ENCODE measurements at places on chromosomes 12 and 14. TPM values are rescaled to one million over a fixed set of nuclear protein-coding genes. Genes with fewer than 3 reads are reported as not detected.

Gene HOXC12
- total RNA-seq, result not detected

GRCh38 chr14:51738754-51739153, 87.0 kb downstream of the FRMD6 start:
- DNase-seq, result no peak

GRCh38 chr12:111806304-111806703, 35.7 kb upstream of the MAPKAPK5 start:
- no peak for DNase-seq

GRCh38 chr12:71477609-71478008, 38.0 kb downstream of the LGR5 start:
- no peak for DNase-seq

Gene MUCL1
- total RNA-seq, result not detected

DNA sequence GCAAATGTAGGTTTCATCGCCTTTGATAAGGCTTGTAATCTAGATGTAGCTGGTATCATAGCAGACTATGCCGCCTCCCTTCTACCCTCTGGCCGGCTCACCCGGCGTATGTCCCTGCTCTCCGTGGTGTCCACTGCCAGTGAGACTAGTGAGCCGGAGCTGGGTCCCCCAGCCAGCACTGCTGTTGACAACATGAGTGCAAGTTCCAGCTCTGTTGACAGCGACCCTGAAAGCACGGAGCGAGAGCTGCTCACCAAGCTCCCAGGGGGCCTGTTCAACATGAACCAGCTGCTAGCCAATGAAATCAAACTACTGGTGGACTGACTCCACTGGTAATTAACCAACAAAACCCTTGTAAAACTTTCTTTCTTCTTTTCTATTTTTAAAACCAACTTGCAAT, 49.0 kb upstream of the A2ML1 start:
- DNase-seq, result no peak

Gene DAO
- total RNA-seq, result not detected

GRCh38 chr14:92973798-92974372, 50.9 kb downstream of the CHGA start:
- DNase-seq, result no peak

DNA sequence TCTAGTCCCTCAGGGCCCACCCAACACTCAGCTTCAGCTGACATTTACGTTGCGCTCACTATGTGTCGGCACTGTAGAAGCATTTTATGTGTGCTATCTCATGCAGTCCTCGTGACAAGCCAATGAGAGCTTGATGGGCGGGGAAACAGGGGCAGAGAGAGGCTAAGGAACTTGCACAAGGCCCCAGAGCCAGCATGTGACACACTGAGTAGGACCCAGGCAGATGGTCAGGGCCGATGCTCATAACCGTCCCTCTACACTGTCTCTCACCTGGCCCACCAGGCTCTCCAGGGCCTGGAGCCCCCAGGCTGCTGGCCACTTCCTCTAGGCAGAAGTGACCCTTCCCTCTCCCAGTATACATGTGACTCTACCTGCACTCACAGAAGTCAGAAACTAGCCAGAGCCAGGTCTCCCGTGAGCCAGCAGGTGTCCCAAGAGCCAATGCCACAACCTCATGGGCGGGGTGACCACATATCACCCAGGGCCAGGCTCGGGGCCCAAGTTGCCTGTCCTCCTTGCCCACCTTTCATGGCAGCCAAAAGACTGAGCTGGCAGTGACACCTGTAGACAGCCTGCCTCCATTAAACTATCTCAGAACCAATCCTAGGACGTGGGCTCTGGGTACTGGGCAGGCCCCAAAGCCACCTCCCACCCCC, 38.3 kb downstream of the TTC7B start:
- DNase-seq, result no peak

Gene CCDC198
- not detected for total RNA-seq

Gene LIN7A
- 32.5 TPM for total RNA-seq

Gene SIX1
- total RNA-seq, result 1.3 TPM

- DNase-seq, result peak; percentile 90
Observed at GRCh38 chr12:109833307-109834189, at the start of gene TRPV4. Gene TRPV4 (minus strand): TSS chr12:109833398. CDS start chr12:109814796, 18,602 bp downstream.

Gene FBXO33
- 12.8 TPM for total RNA-seq

- DNase-seq, result no peak
Observed at GRCh38 chr12:66638666-66639065, 40.2 kb downstream of the GRIP1 start.

- DNase-seq, result no peak
Observed at GRCh38 chr14:102622262-102622885, 29.9 kb downstream of the RCOR1 start.

GRCh38 chr14:93944348-93945069, 17.4 kb downstream of the FAM181A start:
- DNase-seq, result no peak
